Myocyte (in vitro differentiated cells): ENCODE measurements at places on chromosomes 1 and 21. TPM values are rescaled to one million over a fixed set of nuclear protein-coding genes. Genes with fewer than 3 reads are reported as not detected.

The SYT6 gene
- total RNA-seq = 1.0 and 1.4 TPM in 2 replicates

The OTUD7B gene
- 13.4 and 14.9 TPM in 2 replicates for total RNA-seq

The GLIS1 gene
- 1.6 and 1.9 TPM in 2 replicates for total RNA-seq

DNA sequence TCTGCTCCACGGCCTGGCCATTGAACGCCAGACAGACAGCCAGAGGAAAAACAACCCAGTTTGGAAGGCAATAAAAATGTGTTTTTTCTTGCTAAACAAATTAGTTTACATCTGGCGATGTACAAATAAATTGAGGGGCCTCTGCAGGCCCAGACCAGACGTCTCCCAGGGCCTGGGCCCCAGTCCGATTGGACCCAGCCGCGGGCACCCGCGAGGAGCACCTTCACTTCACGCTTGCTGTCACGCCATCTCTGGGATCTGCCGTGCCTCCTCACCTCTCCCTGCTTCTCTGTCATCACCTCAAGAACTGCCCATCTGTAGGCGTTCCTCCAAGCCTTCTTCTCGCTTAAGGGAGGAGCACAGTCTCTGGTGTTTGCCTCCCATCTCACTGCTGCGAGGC lies 61.5 kb downstream of the GLIS1 start:
- DNase-seq = no peak

DNA sequence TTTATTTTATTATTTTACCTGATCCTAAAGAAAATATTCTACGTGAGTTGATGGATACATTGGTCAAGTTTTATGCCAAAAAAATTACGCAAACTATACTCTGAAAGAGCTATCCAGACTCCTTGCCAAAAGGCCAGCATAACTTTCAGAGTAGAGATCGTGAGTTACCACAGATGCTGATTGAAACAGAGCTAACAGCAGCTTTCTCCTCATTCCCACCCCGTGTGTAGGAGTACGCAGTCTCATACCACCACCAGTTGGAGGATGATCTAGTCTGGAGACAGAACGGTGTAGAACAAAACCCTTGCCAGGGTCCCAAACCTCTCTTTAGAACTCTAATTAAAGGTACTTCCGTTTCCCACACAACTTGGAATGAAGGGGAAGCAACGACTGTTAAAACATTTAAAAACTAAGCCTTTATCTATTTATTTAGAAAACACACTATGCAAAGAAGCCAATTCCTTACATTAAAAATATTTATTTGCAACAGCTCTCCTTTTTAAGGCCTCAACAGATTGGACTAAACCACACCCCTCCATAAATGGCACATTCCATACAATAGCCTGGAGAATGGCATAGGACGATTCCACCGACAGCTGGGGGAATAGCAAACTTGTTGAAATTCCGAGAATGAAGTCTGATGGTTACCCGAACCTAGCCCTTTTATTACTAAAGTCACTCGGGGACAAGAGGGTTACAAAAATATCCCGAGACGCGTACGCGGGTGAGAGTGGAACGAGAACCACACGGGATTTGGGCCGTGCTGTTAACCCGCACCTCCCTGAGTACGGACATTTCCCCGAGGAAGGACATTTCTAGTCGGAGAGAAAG lies 1.4 kb downstream of the NUCKS1 start:
- peak; percentile 89 for DNase-seq

DNA sequence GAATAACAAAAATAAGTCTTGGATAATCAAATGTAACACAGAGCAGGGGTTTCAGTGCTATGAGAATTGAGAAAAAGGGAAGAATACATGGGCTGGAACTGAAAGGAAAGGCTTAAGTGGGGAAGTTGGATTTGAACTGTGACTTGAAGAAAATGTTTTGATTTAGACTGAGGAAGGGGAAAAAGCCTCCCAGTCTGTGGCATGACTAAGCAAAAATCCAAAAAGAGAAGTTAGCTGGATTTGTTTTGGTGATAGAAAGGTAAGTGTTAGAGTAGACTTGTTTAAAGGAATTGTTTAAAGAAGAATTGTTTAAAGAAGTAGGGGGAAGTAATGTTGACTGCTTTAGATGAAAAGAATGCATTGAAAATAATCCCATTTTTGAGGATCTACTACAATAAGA lies 46.0 kb downstream of the KCNK2 start:
- DNase-seq = no peak

The MMEL1 gene
- 0.10 and 0.37 TPM in 2 replicates for total RNA-seq

The LCE1B gene
- not detected in 2 replicates for total RNA-seq

DNA sequence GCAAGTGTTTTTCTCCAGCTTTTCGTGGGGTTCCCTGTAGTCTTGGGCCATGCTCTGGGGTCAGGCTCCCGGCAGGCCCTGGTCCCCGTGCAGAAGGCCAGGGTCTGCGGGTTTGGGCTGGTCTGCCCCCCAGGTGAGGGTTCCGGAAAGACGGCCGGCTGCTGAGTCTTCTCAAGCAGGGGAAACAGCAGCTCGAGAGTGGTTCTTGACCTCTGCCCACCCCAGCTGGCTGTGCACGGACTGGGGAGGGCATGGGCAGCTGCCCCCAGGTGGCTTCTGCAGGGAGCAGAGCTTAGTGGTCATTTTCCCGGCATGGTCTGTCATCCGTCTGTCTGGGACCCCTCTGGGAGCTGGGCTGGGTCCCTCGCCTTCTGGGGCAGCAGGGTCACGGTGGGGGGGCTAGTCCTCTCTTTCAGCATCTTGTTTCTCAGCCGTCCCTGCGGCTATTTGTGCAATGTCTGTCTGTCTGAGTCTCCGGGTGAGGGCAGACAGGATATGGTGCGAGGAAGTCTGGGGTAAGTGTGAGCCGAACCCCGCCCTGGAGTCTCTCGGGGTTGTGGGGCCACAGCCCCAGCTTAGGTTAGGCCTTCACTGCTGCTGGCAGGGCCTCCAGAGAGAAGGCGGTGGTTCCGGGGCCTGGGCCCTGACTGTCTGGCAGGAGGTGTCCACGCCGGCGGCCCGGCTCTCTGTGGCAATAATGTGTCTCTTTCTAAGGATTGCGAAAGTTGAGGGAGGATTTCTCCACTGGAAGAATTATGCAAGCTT lies 6.1 kb downstream of the SKI start:
- DNase-seq = peak; percentile 58

- no peak for DNase-seq
These were observed 119.9 kb upstream of the POU3F1 start for GRCh38 chr1:38166461-38166860.

The PTPN22 gene
- total RNA-seq = 1.4 and 2.0 TPM in 2 replicates

- no peak for DNase-seq
These were observed 180.6 kb upstream of the JUN start for GRCh38 chr1:58964428-58964827.

- DNase-seq = peak; percentile 60
These were observed 55.9 kb downstream of the SEC16B start for GRCh38 chr1:177913762-177914540.

The ETV3L gene
- total RNA-seq = not detected in 2 replicates

The AMY2A gene
- total RNA-seq = not detected in 2 replicates

GRCh38 chr1:221315330-221315729 lies 426.6 kb downstream of the DUSP10 start:
- peak; percentile 64 for DNase-seq
